ENCODE measurements at places on chromosomes 3 and 15.

DNA sequence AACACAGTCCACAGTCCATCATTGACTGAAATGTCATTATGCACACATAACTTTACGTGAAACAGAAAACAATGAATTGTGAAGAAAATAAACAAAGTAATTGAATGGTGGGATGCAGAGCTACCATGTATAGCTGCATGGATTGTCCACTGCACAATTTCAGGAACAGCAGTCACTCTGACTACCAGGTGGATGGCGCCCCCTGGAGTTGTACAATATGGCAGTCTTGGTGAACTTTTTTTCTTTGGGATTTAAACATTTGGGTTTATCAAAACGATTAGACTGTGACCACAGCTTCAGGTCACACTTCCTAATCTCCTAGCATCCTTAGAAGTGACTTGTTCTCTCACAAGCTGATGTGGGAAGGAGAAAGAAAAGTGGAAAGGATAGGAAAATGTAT, 48.9 kb upstream of the TCF12 start:
- DNase-seq: no peak

DNA sequence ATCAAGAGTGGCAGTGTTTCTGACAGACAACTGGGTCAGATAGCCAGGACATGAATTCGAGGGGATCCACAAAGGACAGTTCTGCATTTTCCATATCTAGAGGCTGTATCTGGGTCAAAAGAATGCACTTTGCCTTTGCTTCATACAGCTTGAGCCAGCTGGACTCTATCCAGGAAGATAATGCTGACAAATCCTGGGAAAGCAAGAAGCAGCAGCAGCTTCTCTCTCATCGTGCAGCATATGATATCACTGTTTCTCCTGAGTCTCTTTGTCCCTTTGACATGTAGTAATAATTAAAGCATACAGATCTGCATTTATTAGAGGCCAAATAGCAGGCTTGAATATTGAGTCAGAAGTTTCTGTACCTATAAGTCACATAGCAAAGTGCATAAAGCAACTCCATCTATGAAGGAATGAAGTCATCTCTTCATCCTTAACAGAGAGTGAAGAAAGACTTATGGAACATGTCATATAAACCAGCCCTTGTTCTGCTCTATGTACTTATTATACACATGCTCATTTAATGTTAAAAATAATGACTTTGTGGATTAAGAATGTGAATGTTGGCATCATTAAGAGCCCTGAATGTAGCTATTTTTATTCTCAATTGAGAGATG, 236.8 kb upstream of the GBE1 start:
- no peak for DNase-seq

- no peak for DNase-seq
Observed at GRCh38 chr15:90650117-90650955, 66.8 kb upstream of the BLM start.

- DNase-seq: no peak
Observed at GRCh38 chr3:127105587-127105986, 87.3 kb upstream of the PRR23E start.

- DNase-seq: peak; percentile 17
Observed at GRCh38 chr3:148075771-148076716, 621.7 kb upstream of the AGTR1 start.

DNA sequence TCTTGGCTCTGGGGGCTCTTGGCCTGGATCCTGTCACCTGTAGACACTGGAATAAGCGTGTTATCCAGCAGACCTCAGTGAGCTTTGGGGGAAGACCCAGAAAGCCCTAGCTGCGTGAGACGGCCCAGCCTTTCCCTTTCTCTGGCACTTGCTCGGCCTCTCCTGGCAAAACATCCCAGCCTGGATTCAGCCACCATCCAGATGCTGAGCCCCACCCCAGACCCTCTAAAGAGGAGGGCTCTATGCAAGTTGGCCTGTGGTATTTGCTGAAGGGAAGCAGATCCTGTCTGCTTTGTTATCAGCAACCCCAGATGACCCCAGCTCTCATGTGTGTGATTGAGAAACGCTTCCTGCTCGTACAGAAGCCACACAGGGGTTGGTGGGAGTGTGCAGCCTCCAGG, 267.2 kb downstream of the FAM43A start:
- no peak for DNase-seq

All from NCI-H446 treated with DMSO at 0.1 percent for 48 hours (cell line).